Heart left ventricle (tissue), 16 donors: ENCODE measurements at places on chromosomes 2 and 18. TPM values are rescaled to one million over a fixed set of nuclear protein-coding genes. Genes with fewer than 3 reads are reported as not detected.

DNA sequence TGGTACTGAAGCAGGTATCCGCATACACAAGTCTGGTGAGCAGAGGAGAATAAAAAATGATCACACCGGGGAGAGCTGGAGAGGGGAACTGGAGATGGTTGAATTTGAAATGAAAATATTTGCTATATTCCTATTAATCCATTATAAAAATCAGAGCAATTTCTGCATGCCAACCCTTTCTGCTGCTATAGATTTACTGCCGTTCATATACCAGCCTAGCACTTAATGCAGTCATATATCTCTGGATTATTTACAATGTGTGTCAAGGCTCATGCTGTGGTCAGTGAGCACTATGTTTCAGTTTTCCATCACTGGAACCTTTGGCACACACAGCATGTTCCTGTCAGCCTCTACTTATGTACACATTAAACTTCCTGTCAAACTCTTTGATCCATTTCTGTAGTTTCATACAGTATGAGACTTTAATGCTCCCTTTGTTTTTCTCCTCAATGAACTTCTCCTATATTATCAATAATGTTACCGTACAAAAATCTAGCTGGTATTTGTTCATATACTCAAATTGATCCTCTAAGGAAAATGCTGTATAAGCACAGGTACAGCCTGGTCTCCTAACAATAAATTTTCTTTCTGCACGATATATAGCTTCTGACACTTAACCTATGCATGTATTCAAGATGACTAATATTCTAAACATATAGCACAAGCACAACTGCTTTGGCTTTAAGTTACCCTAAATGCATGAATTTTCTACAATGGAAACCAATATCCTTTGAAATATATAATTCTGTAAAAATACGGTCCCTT is 36.7 kb downstream of the FANCL start:
- H3K27me3 ChIP-seq: no peaks in the 10 kb centered on the region
- H3K27ac ChIP-seq: no peak overlapping the region
- H3K4me1 ChIP-seq: no peaks in the 10 kb centered on the region
- no peak for DNase-seq

GRCh38 chr2:138522556-138522955 is 21.0 kb downstream of the SPOPL start:
- no peaks in the 10 kb centered on the region for H3K27me3 ChIP-seq
- no peak for DNase-seq
- no peaks in the 10 kb centered on the region for H3K36me3 ChIP-seq
- peaks cover 11% of the 10 kb centered on the region for H3K4me1 ChIP-seq
- H3K27ac ChIP-seq: no peak overlapping the region
- no peak overlapping the region for H3K4me3 ChIP-seq

The KLHL41 gene
- 147 TPM for total RNA-seq

The PRKRA gene
- 44.3 TPM for total RNA-seq

The MRPL30 gene
- total RNA-seq: 34.0 TPM

The UGT1A8 gene
- total RNA-seq: not detected

GRCh38 chr2:169291517-169291916 is 70.8 kb downstream of the LRP2 start:
- no peaks in the 10 kb centered on the region for H3K4me1 ChIP-seq
- no peak for DNase-seq
- no peaks in the 10 kb centered on the region for H3K36me3 ChIP-seq
- no peak overlapping the region for H3K4me3 ChIP-seq
- no peak overlapping the region for H3K27ac ChIP-seq

GRCh38 chr2:223026357-223027110 is 25.5 kb upstream of the KCNE4 start:
- H3K4me1 ChIP-seq: no peaks in the 10 kb centered on the region
- no peaks in the 10 kb centered on the region for H3K36me3 ChIP-seq
- DNase-seq: no peak
- no peak overlapping the region for H3K27ac ChIP-seq
- no peak overlapping the region for H3K4me3 ChIP-seq

GRCh38 chr18:24928301-24928878 is 423.6 kb downstream of the ZNF521 start:
- no peaks in the 10 kb centered on the region for H3K27me3 ChIP-seq
- H3K36me3 ChIP-seq: no peaks in the 10 kb centered on the region
- no peaks in the 10 kb centered on the region for H3K4me1 ChIP-seq
- no peak for DNase-seq

DNA sequence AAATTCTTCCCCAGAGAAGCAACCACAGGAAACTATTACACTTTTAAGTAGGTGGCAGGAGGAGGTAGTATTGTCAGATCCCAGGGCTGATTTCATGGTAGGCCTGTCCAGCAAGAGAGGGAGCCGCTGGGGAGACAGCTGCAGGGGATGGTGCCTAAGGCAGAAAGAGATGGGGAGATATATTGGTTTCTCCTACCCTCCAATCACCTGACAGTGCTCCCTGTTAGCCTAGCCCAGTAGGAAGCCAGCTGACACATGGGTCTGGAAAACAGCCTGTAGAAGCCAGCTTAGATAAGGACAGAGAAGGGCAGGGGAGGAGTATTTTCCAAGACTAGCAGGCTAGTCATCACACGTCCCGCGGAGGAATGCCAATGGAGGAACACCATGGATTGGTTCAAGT is 8.2 kb upstream of the SPOPL start:
- peaks cover 11% of the 10 kb centered on the region for H3K4me1 ChIP-seq
- H3K36me3 ChIP-seq: no peaks in the 10 kb centered on the region
- H3K4me3 ChIP-seq: no peak overlapping the region
- H3K27ac ChIP-seq: no peak overlapping the region
- no peaks in the 10 kb centered on the region for H3K27me3 ChIP-seq

The CNPPD1 gene
- 57.2 TPM for total RNA-seq

GRCh38 chr18:23618862-23619387 is 32.6 kb upstream of the NPC1 start:
- H3K27me3 ChIP-seq: no peaks in the 10 kb centered on the region
- H3K27ac ChIP-seq: peak overlapping the region; percentile 36
- H3K36me3 ChIP-seq: no peaks in the 10 kb centered on the region
- no peaks in the 10 kb centered on the region for H3K4me1 ChIP-seq

- H3K4me3 ChIP-seq: no peak overlapping the region
- no peaks in the 10 kb centered on the region for H3K27me3 ChIP-seq
- peak overlapping the region; percentile 100 for H3K27ac ChIP-seq
- no peak for DNase-seq
- no peaks in the 10 kb centered on the region for H3K36me3 ChIP-seq
Measured at GRCh38 chr2:63846487-63846886, 4.8 kb downstream of the UGP2 start.

GRCh38 chr2:69770193-69770702 is 28.3 kb downstream of the ANXA4 start:
- no peak for DNase-seq
- H3K27ac ChIP-seq: no peak overlapping the region
- H3K4me1 ChIP-seq: peaks cover 15% of the 10 kb centered on the region
- H3K4me3 ChIP-seq: no peak overlapping the region
- no peaks in the 10 kb centered on the region for H3K36me3 ChIP-seq
- no peaks in the 10 kb centered on the region for H3K27me3 ChIP-seq

The ACVR1C gene
- 0.44 TPM for total RNA-seq

DNA sequence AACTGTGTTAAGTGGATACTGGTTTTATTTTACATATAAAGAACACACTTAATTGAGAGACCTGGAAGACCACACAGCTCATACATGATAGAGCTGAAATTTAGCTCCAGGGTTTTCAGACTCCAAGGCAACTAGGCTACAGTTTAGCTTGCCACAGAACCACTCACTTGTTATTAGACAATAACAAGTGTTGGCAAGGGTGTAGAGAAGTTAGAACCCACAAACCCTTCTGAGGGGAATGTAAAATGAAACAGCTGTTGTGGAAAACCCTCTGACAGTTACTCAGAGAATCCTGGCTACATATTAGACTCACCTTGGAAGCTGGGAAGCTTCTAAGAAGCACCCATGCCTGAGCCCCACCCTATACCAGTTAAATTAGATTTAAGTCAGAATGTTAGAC is 75.3 kb downstream of the MAP3K20 start:
- H3K36me3 ChIP-seq: no peaks in the 10 kb centered on the region
- no peaks in the 10 kb centered on the region for H3K27me3 ChIP-seq
- DNase-seq: no peak
- H3K4me1 ChIP-seq: peaks cover 9% of the 10 kb centered on the region

- H3K27me3 ChIP-seq: no peaks in the 10 kb centered on the region
- no peak overlapping the region for H3K4me3 ChIP-seq
- no peak overlapping the region for H3K27ac ChIP-seq
- DNase-seq: peak; percentile 40
- H3K36me3 ChIP-seq: no peaks in the 10 kb centered on the region
Measured at GRCh38 chr2:226114436-226114835, 685.2 kb downstream of the IRS1 start.

DNA sequence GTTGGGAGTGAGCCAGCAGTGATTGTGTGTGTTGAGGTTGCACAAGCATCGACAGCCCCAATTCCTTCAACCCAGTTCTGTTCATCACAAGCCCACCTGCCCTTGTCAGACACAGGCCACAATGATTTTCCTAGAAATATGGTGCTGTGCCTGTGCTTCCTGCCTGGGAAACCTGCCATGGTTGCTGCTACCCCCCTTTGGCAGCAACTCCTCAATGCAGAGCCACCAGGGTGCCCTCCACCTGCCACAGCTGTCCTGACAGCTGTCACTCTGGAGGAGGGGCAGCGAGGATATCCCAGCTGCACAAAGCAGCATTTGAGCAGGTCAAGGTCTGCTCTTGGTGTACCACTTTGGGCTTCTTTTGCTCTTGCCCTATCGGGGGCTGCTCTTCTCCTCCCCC is 27.1 kb downstream of the SMIM21 start:
- no peak overlapping the region for H3K4me3 ChIP-seq
- no peaks in the 10 kb centered on the region for H3K4me1 ChIP-seq
- H3K36me3 ChIP-seq: no peaks in the 10 kb centered on the region
- DNase-seq: no peak
- H3K27ac ChIP-seq: no peak overlapping the region
- H3K27me3 ChIP-seq: no peaks in the 10 kb centered on the region

The SCN2A gene
- total RNA-seq: 0.05 TPM

The GRP gene
- not detected for total RNA-seq

GRCh38 chr2:45388541-45389100 is 222.4 kb downstream of the SRBD1 start:
- no peak overlapping the region for H3K27ac ChIP-seq
- peaks cover 27% of the 10 kb centered on the region for H3K36me3 ChIP-seq
- no peaks in the 10 kb centered on the region for H3K4me1 ChIP-seq
- H3K27me3 ChIP-seq: no peaks in the 10 kb centered on the region

GRCh38 chr18:58955001-58955400 is 90.3 kb downstream of the ZNF532 start:
- H3K36me3 ChIP-seq: peaks cover 51% of the 10 kb centered on the region
- H3K4me3 ChIP-seq: no peak overlapping the region
- no peaks in the 10 kb centered on the region for H3K27me3 ChIP-seq
- H3K4me1 ChIP-seq: peaks cover 29% of the 10 kb centered on the region
- no peak for DNase-seq

The BOLL gene
- total RNA-seq: 0.21 TPM

- no peak for DNase-seq
- no peaks in the 10 kb centered on the region for H3K36me3 ChIP-seq
- H3K4me3 ChIP-seq: no peak overlapping the region
- no peaks in the 10 kb centered on the region for H3K27me3 ChIP-seq
- peak overlapping the region; percentile 79 for H3K27ac ChIP-seq
Measured at GRCh38 chr18:2874765-2875164, 28.0 kb downstream of the EMILIN2 start.

DNA sequence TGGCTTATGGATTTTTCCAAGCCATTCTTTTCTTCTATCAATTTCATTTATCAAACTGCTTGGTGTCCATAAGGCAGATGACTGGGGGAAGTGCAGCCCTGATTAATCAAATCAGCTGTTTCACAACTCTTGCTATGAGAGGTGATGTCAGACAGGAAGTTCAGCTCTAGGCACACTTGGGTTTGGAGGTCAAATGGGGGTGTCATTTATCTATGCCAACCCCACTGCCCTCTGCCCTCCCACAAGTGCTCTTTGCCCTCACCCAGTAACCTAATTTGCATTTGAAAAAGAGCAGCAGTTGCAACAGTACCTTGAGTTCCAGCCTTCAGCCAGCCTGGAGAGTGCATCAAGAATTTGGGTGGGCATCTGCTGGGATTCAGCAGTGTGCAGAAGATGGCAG is 431.3 kb upstream of the SPRED2 start:
- no peaks in the 10 kb centered on the region for H3K27me3 ChIP-seq
- H3K27ac ChIP-seq: no peak overlapping the region
- no peak overlapping the region for H3K4me3 ChIP-seq
- DNase-seq: no peak
- H3K4me1 ChIP-seq: no peaks in the 10 kb centered on the region
- H3K36me3 ChIP-seq: no peaks in the 10 kb centered on the region
